Tongue (tissue), 3 donors: ENCODE measurements at places on chromosomes 5 and 9. TPM values are rescaled to one million over a fixed set of nuclear protein-coding genes. Genes with fewer than 3 reads are reported as not detected.

NUTM2F gene
- total RNA-seq, result not detected

LCN1 gene
- total RNA-seq, result 373 TPM

DNA sequence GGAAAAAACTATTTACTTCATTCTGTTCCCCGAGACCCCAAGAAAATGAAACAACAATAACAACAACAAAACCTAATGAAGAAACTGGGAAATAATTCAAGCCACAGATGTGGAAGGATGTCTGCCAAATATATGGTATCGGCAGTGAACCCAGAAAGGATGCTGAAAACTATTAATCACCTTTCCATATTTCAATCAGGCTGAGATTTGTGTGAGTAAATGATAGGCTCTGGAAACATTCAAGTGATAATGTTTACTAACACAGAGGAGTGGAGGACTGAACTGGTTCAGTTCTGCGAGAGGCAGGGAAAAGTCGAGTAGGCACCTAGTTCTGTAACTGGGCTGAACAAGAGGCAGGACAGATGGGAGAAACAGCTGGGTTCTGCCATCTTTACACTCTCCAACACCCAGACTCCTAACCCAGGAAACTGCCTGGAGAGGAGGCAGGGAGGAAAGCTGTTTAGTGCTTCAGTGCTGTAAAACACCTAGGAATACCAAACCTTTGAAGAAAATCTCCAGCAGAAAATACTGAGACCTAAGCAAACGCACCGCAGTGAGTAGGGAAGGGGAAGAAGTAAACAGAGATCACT lies 96.8 kb upstream of the GNA14 start:
- DNase-seq, result no peak

DNA sequence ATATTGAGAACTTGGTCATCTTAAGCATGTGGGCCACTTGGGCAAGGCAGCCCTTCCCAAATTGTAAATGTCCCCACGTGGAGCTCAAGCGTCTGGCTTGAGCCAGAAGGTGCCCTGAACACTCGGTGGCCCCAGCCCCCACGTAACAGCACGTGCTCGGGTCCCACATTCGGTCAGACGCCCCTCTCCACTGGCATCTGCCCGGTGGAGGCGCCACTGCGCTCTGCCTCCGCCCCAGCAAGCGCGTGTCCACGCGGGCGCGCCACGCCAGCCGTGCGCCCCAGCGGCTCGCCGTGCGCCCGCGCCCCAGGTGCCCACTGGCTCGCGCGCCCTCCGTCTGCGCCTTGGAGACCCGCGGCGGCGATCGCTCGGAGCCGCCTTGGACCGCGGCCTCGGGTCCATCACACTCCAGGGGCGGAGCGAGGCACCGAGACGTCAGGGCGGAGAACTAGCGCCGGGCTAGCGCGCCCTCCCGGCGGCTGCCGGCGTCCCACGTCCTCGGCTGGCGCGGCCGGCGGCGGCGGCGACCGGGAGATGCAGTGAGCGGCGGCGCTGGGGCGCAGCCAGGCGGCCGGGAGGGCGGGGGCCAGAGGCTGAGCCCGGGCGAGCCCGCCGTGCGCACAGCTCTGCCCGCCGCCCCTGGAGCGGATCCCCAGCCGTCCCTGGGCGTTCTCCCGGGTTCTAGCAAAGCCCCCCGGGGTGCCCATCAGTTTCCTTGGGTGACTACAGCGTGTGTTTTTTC lies at the start of gene PALM2AKAP2:
TSS of gene PALM2AKAP2 (plus strand) at position 488 of the 742 bp plus-strand sequence. CDS start 291 bp downstream, outside the sequence.
- DNase-seq, result peak; percentile 88

GRCh38 chr5:72138943-72139521 lies 31.8 kb downstream of the MAP1B start:
- DNase-seq, result no peak

GRCh38 chr5:161342886-161343285 lies 203.6 kb downstream of the GABRB2 start:
- DNase-seq, result no peak

DNA sequence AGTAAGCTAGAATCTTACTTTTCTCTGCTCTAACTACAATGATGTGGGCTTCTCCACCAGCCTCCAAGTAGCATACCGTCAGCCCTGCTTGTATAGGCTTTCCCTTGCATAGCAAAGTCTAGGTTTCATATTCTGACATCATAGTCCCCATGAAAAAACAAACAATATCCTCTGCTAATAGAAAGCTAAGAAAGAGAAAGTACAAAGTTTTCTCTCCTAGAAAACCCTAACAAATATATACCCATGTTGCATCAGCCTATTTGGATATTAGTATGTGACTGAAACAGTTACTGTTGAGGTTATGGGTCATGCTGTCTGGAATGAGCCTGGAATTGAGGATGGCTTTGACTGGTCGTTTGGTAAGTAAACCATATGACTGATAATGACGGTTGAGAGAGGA lies 1696.0 kb downstream of the MAT2B start:
- DNase-seq, result no peak

DNA sequence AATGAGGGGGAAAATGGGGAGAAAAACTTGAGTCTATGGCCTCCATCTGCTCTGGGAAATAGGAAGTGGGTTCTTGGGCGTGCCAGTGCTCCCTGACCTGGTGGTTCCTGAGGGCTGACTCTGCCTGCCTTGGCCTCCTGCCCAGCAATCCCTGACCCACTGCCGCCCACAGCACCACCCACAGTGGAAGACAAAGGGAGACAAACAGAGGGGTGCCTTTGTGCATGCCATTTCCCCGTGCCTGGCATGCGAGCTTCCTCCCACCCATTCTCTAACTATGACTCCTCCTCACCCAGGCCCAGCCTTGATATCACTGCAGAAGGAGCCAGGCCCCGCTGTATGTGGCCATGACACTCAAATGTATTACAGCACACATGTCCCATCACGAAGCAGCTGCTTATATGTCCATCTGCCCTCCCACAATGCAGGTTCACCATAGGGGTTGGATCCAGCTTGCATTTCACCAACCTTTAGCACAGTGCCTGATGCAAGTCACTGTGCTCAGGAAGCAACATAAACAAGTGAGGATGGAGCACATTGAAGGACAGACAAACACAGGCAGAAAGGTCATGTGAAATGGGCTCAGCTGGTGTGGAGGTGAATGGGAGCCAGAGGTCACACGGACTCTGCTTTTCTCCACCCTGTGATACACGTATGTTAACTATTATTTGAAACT lies 84.4 kb downstream of the ADRB2 start:
- no peak for DNase-seq

- DNase-seq, result peak; percentile 32
Measured at GRCh38 chr5:109225716-109226625, 183.8 kb downstream of the PJA2 start.
